ENCODE measurements at places on chromosomes 2 and 18.

DNA sequence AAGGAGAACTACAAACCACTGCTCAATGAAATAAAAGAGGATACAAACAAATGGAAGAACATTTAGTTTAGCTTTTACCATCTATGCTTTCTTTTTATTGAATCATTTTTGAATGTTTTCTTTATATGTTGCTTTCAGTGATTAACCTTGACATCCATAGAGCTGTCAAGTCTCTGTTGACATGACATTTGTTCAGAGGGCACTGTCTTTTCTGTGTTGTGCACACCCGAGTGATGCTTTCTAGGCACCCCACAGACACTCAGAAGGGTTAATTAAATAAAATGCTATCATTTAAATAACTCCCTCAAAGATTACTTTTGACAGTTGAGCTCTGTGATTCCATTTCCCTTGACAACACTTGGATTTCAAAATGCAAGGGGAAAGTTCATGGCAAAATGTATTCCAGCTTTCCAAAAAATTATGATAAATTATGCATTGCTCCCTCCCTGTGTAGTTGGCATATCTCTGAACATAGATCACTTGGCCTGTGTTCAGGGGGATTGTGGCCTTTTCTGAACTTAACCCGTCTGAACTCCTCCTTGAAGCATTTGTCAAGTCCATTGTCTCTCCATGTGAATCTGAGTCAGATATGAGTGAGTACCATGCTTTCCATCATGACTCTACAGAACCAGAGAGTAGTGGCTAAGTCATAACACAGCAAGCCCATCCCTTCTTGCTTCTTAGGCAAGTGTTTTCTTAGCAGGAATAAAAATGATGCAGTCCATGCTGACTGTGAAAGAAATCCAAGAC lies 372.6 kb downstream of the RPRM start:
- no peak for DNase-seq

DNA sequence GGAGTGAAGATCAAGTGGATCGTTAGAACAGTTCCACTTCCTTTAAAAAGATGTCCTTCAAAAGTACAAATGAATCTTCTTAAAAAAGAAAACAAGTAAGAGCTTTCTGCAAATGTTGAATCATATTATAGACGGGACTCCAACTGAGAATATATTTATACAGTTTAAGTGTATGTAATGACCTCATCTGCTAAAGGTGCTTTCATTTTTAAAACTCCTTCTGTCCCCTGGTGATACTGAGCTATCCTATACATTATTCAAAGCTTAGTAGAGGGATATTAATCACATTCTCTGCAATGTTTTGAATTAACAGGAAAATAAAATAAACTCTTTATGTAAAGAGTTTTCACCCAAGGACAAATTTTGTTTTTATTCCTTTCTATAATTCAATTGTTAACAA lies 420.7 kb upstream of the SLC8A1 start:
- no peak for DNase-seq

- DNase-seq = peak; percentile 22
These were observed 278.0 kb downstream of the NEDD4L start for GRCh38 chr18:58321986-58322385.

DNA sequence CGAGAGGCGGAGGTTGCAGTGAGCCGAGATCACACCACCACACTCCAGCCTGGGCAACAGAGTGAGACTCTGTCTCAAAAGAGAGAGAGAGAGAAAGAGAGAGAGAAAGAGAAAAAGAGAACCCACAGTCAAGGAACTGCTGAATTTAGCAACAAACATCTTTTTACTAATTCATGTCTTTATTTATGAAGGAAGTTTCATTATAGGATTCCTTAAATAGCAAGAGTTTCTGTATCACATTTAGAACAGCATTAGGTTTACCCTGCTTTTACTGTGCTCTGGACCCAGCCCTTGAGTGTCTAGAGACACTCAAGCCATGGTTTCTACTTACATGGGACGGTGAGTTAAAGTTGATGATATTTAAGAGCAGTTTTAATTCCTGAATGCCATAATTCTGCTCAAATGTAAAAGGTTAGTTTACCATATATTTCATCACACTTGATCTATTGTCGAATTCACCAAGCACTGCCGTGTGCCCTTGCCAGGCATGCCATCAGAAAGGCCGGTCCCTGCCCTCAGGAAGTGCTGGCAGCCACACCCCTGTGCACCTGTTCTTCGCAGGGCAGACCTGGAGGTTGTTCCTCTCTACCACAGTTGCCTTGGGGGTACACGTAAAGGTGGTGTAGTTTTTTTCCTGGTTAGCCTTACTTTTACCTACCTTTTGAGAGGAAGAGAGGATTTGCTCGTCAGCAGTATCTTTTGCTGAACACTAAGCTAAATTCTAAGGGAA lies 153.3 kb downstream of the LDLRAD4 start:
- DNase-seq = no peak
